ENCODE measurements at places on chromosomes 5 and 9.

GRCh38 chr9:104795857-104796256 lies 31.9 kb downstream of the NIPSNAP3B start:
- no peak for DNase-seq

GRCh38 chr5:154403234-154403633 lies 42.6 kb upstream of the SAP30L start:
- DNase-seq = no peak

- no peak for DNase-seq
Observed at GRCh38 chr5:88815050-88815789, 67.8 kb downstream of the MEF2C start.

GRCh38 chr5:98110282-98110691 lies 663.2 kb upstream of the RGMB start:
- no peak for DNase-seq

GRCh38 chr9:69645488-69645887 lies 26.7 kb downstream of the APBA1 start:
- peak; percentile 45 for DNase-seq

GRCh38 chr5:172886974-172887501 lies 53.0 kb downstream of the ERGIC1 start:
- no peak for DNase-seq

GRCh38 chr5:124279146-124279876 lies 467.1 kb downstream of the ZNF608 start:
- no peak for DNase-seq

DNA sequence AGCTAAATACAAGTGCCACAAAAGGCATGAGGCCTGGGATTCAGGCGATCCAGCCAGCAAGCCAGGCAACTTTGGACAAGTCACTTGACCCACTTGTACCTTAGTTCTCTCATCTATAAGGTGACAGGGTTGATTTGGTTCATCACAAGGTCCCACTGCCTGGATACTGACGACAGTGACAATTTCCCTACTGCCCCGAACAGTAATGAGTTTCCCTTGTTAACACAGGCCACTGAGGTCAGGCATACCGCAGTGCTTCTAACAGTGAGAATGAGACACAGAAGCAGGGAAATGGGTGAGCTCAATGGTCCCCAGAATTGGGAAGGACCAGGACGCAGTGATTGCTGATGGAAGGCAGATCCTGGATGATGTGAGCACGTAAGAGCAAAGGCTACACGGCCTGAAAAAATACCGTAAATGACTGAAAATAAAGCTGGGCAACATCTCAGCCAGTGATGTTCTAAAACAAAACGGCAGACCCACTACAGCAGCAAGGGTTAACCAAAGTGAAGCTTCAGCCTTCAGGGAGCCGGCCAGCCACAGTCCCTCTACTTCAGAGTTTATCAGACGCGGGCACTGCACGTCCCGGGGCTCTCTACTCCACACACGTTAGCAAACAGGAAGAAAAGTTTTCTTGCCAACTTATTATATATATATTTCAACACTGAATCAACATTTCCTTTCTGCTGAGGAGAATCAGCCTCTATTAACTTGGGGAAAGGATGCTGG lies 846 bp downstream of the MGAT1 start:
- DNase-seq = no peak

DNA sequence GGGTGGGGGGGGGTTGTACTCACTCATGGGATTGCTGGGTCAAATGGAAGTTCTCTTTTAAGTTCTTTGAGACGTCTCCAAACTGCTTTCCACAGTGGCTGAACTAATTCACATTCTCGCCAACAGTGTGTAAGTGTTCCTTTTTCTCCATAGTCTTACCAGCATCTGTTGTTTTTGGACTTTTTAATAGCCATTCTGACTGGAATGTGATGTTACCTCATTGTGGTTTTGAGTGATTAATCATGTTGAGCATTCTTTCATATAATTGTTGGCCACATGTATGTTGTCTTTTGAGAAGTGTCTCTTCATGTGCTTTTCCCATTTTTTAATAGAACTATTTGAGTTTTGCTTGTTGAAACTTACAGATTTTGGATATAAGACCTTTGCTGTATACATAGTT lies 94.9 kb upstream of the PLPPR1 start:
- no peak for DNase-seq

DNA sequence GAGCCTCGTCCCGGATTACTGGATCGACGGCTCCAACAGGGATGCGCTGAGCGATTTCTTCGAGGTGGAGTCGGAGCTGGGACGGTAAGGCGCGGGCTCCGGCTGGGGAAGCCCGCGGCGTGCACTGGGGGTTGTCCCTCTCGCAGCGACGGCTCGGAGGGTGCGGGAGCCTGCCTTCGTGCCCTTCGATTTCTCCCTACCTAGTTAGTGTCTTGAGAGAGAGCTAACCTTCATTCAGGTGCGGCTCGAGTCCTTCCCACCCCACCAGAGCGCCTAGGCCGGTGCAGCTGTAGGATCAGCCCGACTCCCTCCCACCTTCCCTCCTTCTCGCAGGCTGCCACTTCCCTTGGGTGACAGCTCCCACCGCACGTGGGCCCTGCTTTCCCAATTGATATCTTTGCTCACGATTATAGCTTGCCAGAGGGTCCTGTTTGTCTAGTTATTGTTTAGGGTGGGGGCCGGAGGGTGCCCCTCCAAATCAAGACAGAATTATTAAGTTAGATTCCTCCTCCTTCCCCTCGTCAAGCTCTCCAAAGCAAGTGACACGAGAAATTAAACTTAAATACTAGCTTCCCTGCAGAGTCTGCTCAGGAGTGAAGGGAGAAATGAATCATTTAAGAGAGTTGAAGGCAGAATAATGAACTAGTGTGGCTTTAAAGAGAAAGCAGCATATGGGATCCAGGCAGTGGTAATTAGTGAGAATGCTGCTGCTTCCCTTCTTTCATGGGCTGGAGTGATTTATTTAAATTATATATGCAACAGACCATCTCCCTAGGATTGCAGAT lies 569 bp downstream of the CAMK4 start:
- DNase-seq = no peak

- peak; percentile 94 for DNase-seq
Observed at GRCh38 chr9:96391021-96391765, 7.7 kb upstream of the SLC35D2 start.

DNA sequence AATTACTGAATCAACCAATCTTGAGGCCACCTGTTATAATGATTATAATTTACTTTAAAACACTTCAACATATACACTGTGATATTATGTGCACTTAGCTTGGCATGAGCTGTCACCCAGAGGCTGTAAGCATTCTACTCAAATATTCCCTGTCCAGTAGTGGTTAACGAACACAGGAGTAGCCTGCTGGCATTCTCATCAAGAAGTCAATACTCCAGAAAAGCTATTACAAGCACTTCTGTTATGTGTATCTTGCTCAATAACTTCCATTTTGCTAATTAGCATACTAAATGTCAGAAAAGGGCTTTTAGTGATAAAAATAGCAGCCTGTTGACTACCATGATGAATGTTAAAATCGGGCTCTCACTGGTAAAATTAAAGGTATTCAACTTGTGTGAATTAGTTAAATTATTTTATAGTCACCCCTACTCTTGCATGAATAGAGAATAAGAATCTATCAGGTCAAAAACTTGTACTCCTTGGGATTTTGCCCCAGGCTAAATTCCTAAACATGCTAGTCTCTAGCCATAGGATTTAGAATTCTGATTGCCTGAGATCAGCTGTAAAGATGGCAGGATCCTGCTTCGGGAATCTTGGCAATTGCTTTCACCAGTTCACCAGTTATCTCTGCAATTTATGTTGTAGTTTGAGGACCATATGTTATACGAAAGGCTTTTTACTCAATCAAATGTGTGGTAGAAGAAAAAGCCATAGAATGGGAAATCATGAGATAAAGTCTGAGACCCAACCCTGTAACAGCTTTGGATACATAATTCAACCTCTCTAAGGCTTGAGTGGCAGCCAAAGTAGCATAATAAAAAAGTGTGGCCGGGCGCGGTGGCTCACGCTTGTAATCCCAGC lies 43.4 kb upstream of the PAM start:
- DNase-seq = no peak

GRCh38 chr5:55222985-55223811 lies 3.9 kb downstream of the MCIDAS start:
- DNase-seq = no peak

- DNase-seq = no peak
Observed at GRCh38 chr5:104977529-104977928, 1414.9 kb upstream of the NUDT12 start.

GRCh38 chr5:1923341-1923740 lies 40.6 kb upstream of the IRX4 start:
- no peak for DNase-seq

DNA sequence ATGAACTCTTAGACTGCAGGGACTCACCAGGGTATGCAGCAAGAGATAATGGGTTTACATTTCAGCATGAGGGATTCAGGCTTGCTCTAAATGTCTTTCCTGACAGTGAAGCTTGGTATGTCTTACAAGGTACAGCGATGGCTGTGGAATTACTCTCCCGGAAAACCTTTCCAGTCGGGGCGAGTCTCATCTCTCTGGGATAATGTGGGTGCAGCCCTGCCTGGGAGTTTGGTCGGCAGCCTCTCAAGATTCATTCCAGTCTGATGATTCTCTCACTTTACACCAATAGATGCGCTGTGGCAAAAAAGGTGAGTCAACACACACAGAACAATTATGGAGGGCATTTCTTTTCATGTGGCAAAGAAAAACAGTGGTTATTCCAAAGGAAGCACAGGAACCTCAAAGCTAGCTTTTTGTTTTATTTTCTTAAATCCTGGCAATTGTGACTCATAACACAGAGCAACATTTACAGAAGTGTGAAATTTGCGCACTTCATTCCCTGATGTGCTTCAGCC lies 190.3 kb downstream of the DCP2 start:
- DNase-seq = no peak

- no peak for DNase-seq
Observed at GRCh38 chr5:120695368-120695880, 231.3 kb downstream of the PRR16 start.

DNA sequence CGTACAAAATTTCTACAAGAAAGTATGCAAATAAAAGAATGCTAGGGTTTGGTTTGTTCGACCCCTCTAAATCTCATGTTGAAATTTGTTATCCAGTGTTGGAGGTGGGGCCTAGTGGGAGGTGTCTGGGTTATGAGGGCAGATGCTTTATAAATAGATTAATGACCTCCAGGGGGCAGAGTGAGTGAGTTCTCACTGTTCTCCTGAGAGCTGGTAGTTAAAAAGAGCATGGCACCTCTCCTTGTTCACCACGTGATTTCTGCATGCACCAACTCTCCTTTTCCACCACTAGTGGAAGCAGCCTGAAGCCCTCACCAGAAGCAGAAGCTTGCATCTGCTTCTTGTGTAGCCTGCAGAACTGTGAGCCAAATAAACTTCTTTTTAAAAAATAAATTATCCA lies 50.4 kb upstream of the FAM170A start:
- DNase-seq = peak; percentile 32

DNA sequence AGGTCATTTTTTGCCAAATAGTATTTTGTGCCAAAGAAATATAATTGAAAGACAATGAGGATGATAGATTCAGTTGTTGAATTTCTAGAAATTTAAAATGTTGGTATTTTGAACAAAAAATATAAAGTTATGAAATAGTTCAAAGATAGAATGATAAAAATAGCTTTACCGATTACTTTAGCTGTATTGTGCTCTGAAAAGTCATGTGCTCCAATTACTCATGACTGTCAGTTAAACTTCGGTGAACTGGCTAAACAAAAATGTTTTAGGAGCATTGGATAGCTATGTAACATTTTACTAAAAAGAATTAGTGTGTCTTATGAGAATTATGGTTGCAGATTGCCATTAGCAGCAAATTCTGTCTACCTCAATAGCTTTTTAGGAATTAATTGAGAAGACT lies 177.3 kb upstream of the VCAN start:
- DNase-seq = no peak

DNA sequence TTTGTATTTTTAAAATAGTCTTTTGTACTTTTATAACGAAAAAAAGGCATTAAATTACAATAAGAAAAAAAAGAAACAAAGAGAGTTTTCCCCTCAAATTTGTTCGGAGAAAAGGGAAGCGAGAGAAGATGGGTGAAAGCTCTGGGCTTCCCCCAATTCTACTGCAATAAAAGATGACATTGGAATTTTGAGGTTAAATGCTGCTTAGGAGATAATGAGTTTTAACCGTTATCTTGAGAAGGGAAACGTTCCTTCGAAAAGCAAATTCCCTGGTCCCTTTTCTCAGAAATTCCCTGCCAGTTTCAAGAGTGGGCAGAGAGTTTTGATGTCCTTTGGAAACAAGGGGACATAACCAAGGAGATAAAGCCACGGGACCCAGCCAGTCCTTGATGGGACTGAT lies 18.4 kb upstream of the ERGIC1 start:
- no peak for DNase-seq

DNA sequence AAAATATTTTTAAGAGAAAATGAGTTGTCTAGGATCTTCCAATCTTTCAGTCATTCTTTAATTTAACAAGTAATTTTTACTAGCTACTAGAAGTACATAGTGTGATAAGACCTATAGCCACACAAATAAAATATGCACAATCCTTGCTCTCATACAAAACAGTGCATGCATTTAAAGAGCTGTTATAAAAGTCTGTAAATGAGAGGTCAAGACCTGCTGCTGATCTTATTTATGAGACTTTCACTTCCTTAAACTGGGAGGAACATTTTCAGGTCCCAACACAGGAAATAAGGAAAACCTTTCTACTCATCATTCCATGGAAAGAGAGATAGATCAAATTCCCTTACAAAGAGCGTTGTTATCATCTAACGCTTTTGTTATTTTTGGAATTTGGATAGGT lies 54.2 kb upstream of the PAM start:
- DNase-seq = no peak
